Stimulated activated CD4-positive, alpha-beta T cell treated with anti-CD3 and anti-CD28 coated beads, Interleukin-1b, Interleukin-23, amount 100 ng/mL, for 48 hours (primary cell): ENCODE measurements at places on chromosomes 5 and 9.

DNA sequence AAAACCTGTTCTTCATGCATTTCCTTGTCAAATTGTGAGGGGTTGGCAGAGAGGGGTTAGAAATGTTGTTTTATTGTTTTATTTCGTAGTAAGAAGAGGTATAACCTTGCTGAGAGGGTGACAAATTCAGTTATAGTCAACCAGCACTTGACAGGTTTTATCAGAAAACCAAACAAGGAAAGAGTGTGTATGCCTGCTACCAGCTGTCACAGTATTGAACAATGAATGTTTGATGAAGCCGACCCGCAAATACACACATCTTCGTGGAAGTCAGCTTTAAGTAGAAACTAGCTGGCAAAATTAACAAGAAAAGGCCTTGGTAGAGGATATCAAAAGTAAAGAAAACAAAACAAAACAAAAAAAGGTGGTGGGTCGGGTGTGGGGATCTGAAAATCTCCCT lies 214.6 kb upstream of the TLE4 start:
- DNase-seq: no peak

GRCh38 chr5:109305352-109305751 lies 104.4 kb downstream of the PJA2 start:
- no peak for DNase-seq

DNA sequence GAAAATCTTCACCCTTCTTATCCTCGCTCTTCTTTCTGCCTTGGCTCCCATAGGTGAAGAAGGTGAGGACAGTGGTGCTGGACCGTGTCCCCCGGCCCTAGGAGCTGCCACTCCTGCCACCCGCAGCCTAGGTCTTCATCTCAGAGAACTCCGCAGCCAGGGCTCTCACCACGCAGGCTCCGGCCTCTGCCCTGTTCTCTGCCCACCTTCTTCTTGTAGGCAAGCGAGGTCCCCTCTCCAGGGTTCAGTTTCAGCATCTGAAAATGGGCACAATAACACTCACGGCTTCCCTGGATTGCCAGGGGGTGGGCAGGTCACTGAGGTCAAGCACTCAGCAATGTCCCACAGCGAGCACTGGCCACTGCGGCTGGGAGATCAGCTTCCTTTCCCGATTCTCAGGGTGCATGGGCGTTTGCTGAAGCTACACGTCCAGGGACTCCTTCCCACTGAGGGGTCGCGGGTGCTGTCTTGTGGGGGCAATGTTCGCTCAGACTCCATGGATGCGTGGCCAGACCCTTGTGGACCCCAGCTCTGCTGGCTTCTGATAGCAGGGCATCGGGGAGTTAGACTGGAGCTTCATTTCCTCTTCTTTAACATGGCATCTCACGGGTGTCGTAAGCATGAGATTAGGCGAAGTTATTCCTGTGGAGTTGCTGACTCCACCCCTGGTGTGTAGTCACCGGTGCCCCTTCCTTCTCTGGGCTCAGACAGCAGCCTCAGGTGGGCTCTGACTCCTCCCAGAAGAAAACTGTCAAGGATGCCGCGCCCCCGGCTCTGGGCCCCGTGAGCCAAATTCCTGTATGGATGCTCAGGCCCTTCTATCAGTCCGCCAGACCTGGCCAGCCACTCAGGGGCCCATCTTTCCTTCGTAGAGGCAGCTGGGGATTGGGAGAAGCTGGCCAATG lies 145.1 kb upstream of the IRX2 start:
- DNase-seq: no peak

DNA sequence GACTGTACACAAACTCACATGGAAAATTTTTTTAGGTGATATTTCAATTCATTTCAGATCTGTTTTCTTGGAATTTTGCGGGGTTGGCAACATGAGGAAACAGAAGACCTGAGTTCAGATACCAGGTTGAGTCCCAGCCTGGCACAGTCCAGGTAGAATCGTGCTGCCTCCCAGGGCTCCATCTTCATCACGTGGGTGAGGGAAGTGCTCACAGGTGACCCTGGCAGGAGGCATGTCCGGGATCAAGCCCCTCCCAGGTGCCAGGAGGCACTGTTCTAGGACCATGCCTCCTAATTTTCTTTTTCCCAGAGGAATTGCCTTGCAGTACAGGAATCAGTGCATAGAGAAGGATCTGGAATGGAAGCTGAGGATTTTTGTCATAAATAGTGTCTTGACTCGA lies 318.3 kb upstream of the IRX4 start:
- DNase-seq: no peak

DNA sequence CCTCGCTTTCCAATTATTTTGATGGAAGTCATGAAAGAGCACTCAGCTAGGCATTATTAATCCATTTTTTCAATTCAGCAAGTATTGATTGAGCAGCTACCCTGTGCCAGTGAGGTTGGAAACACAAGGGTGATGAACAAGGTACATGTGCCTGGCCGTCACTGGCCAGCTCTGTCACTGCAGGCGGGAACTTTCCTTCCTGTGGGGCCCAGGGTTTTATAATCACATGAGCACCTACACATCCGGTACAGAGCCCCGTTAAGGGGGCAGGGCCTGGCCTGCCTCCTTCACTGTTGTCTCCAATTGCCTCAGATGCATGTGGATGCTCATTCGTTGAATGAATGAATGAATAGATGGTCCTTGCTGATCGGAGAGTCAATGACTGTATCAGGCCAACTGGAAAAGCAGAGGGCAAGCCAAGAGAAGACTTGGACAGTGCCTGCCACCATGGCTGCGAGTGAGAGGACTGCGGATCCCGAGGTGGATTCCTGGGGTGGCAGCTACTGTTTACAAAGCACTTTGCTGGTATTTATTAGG lies 55.9 kb upstream of the KCNMB1 start:
- DNase-seq: no peak

GRCh38 chr5:57194653-57195052 lies 20.8 kb downstream of the GPBP1 start:
- DNase-seq: no peak

- no peak for DNase-seq
Observed at GRCh38 chr9:72254901-72255545, 105.8 kb downstream of the GDA start.

GRCh38 chr9:134619448-134619982 lies 22.1 kb upstream of the COL5A1 start:
- no peak for DNase-seq

DNA sequence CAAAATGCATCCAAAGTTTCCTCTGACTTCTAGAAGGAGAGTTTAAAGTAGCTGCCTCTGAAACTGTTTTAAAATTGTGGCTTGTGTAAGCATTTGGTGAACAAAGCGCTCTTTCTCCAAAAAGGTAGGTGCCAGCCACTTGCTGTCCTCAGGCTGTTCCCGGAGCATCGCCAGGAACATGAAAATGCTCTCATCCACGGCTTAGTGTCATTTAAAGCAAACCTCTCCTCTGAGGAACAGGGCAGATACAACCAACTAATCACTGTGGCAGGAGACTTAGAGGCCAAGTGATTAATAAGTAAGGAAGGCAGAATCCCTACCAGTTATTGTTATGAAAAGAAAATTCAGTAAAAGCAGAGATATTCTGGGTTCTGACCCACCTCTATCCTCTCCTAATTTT lies 165.6 kb downstream of the DCP2 start:
- DNase-seq: no peak

- no peak for DNase-seq
Observed at GRCh38 chr5:73673161-73673591, 47.2 kb downstream of the ARHGEF28 start.

GRCh38 chr5:140261403-140262171 lies 41.3 kb downstream of the PFDN1 start:
- no peak for DNase-seq

GRCh38 chr5:30607301-30607894 lies 586.1 kb upstream of the CDH6 start:
- DNase-seq: no peak
